ENCODE measurements at places on chromosomes 2 and 18.

- DNase-seq, result no peak
These were observed 793 bp downstream of the CNRIP1 start for GRCh38 chr2:68318914-68319397.

GRCh38 chr18:9809697-9810096, 76.1 kb upstream of the TXNDC2 start:
- DNase-seq, result no peak

DNA sequence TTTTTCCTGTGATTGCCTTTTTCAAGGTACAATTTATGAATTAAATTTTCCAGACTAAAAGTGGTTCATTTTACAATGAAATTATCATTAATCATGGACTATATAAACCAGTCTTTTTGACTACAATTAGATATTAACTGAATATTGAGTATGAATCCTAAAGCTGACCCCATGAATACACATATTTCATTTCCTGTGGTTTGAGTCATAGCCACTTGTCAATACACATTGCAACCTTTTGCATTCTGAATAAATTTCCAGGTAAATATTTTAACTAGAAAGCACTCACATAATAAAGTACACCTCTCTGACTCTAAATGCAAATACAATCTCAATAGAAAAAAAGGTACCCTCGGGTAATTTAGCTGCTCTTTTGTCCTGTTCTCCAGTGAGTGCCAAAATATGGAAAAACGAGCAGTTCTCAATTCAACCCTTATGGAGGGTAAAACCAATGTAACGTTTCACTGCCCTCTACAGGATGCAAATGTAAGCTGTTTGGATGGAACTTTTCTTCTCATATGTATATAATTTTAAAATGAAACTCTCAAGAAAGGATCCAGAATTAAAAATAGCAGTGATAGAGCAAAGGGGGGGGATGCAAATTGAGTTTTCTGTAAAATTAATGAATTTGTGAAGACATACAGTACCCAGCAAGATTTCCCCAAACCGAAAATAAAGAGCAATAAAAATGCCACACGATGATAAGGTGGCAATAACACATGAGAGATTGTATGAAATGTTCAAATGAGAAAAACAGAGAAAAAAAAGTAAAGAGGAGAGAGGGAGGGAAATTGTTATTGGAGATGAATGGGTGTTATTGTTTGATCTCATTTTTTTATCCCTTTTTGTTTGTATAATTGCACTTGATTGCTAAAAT, 1795.7 kb upstream of the PIK3C3 start:
- DNase-seq, result peak; percentile 7

DNA sequence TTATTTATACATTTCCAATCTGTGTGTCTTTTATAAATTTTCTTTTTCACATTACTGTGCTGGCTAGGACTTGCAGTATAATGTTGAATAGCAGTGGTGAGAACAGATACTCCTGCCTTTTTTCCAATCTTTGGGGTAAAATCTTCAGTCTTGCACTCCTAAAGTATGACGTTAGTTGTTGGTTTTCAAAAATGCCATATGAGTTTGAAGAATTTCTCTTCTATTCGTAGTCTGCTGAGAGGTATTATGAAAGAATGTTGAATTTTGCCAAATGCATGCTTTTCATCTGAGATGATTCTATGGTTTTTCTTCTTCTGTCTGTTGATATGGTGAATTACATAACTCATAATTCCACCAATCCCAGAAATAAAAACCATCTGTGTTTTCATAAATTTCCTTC, 335.3 kb upstream of the CHST9 start:
- DNase-seq, result no peak

- DNase-seq, result no peak
These were observed 21.8 kb downstream of the TMEM182 start for GRCh38 chr2:102783506-102784183.

GRCh38 chr2:20994130-20994529, 49.7 kb downstream of the APOB start:
- DNase-seq, result no peak

DNA sequence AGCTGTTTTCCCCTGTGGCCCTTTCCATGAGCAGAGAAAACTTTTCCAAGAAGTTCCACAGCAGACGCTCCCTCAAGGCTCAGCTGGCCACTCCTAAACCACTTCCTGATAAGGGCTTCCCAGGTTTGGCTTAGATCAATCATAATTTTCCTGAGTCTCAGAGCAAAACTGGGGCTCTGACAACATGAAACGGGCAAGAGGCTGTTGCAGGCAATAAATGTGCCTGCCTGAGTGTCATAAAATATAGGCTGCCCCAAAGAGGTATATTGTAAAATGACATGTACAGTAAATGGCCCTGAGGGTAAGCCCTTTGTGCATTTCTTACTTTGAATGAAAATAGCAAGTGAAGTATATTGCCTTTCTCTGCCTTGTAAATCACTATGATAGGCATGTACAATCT, 105.6 kb upstream of the UXS1 start:
- no peak for DNase-seq

DNA sequence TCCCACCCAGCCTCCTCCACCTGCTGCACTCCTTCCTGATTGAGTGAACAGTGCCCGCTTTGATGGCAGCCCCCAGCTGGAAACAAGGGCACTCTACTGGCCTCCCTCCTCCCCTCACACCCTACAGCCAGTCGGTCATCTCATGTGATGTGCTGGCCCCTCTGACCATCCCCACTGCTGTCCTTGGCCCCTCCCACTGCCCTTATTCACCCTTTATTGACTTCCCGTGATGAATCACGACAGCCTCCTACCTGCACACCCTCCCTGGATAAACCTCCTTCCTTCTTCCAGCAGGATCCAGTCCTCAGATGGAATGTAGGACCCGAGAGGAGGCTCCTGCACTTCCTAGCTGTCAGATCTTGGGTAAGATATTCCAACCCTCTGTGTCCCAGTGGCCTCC, 186.5 kb upstream of the SH3BP4 start:
- DNase-seq, result no peak

GRCh38 chr18:63848159-63848558, 39.3 kb upstream of the SERPINB2 start:
- DNase-seq, result peak; percentile 68

DNA sequence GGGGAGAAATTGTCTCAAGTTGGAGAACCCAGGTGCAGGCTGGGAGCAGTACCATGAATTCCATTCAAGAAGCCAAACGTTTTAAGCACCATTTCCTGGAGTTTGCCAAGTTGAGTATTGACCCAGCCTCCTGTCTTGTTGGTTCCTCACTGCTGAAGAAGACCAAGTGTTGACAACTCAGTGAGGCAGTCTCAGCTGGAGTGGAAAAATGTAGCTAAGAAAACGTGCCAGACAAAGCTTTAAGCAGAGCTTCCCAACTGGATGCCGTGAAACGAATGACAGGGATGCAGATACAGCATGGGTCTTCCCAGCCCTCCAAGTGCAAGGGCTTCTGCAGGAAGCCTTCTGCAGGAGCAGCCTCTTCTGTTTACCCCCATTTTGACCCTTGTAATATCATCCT, 778 bp upstream of the INPP1 start:
- peak; percentile 26 for DNase-seq

GRCh38 chr2:175147186-175147585, 20.8 kb downstream of the ATF2 start:
- no peak for DNase-seq

DNA sequence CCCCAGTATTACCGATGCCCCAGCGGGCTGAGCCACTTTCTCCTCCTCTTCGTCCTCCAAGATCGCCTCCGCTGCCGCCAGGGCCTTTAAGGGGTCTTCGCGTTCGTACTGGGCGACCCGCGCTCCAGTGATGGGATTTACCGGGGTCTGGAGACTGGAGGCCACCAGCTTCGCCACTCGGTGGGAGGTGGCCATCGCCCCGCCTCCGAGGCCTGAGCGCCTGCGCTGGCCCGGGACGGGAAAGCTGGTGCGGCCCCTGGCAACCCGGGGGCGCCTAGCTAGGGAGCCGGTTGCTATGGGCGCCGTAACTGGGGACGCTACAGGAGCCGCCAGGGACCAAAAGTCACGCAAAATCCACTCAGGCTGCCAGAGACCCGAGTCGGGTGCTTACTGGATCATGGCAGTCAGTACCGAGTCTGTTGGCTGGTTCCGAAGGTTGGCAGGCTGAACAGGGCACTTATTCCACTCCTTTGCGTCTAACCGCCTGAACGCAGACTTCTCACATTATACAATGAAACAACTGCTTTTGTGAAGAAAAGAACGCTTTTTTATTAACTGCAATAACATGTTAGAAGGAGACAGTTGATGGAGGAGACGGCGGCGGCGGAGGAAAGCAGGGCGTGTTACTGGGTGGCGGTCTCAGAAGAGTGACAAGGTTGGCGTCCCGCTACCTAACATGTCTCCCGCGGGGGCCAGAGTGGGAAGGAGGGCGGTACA, at the start of gene FAM161A:
TSS of gene FAM161A (minus strand) at position 214 of the 717 bp plus-strand sequence. CDS start at position 195, 19 bp downstream.
- DNase-seq, result peak; percentile 83

GRCh38 chr2:215002500-215002899, 135.9 kb downstream of the ABCA12 start:
- peak; percentile 51 for DNase-seq

DNA sequence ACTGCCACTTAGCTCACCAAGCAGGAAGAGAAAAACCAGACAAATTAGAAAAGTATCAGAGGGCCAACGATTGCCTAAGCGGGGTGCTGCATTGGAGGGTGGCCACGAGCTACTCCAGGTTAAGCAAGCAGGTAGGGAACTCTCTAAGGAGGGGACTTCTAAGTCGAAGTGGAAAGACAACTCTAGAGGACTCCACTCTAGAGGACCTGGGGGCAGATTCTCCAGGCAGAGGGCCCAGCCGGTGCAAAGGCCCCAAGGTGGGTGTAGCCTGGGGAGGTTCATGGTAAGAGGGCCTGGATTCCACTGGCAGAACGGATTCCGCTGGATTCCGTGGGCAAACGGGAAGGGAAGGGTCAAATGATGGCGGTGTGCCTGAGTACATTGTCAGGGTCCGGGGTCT, 12.7 kb downstream of the FBLN7 start:
- no peak for DNase-seq

- peak; percentile 86 for DNase-seq
These were observed 89.6 kb downstream of the ITGB1BP1 start for GRCh38 chr2:9333591-9334171.

- DNase-seq, result no peak
These were observed 618.3 kb upstream of the SETBP1 start for GRCh38 chr18:44062345-44062744.

DNA sequence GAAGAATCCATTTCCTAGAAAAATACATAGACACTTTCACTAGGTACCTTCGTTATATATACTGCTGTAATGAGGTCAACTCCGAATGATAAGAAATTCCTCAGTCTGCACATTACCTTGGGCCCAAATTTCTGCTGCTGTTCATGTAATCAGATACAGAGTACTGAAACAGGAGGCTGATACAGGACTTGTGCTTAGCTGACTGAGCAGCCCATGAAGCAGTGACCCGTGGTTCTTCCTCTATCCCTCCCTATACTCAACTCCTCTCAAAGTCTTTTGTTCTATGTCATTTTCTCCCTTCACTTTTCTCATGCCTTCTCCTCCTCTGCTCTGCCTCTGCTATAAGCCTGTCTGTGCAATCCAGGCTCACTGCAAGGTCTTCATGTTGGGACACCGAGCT, 57.5 kb upstream of the ST8SIA5 start:
- DNase-seq, result no peak

DNA sequence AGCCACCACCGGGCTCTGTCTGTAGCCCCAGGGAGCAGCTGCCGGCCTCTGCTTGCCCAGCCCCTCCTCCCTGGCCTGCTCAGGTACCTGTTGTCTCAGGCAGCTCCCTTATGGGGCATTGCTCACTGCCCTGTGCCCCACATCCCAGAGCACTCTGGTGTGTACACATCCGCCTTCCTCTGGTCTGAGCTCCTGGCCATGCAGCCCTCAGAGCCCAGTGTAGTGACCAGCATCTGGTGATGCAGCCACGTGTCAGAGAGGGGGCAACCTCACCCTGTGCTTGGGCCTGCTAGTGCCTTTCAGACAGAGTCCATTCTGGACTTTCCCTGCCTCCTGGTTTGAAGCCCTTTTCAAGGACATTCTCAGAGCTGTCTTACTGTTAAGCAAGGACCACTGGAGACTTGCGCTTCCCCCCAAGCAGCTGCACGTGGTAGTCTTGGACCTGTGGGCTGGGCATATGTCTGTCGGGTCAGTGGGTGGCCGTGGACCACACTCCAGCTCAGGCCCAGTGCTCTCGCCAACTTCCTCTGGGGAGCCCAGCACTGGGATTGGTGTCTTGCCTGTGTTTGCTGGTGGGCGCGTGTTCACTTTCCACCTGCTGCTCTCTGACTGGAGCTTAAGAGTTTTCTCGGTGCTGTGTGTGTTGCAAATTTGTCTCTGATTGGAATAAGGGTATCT, 30.7 kb downstream of the DGKD start:
- peak; percentile 84 for DNase-seq

Measured in HT-29 (cell line).